Stimulated activated CD4-positive, alpha-beta T cell treated with anti-CD3 and anti-CD28 coated beads, Interleukin-15, amount 100 ng/mL, for 1 hour (primary cell): ENCODE measurements at places on chromosomes 4 and X.

DNA sequence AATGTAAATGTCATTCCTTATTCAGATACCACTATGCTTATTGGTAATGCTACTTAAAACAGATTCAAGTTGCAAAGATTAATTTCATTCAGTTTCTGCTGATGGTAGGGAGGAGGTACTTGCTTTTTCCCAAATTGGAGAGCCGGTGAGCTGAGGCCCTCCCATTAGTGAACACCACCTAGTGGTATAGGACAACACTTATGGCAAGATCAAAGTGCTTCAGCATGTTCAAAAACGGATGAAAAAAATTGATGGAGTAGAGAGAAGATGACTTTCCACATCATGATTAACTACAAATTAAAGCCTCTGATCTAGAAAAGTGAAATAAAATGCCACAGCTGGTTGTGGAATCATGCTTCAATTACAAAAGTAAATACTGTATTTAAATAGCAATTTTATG is 112.9 kb downstream of the MBNL3 start:
- DNase-seq, result no peak

DNA sequence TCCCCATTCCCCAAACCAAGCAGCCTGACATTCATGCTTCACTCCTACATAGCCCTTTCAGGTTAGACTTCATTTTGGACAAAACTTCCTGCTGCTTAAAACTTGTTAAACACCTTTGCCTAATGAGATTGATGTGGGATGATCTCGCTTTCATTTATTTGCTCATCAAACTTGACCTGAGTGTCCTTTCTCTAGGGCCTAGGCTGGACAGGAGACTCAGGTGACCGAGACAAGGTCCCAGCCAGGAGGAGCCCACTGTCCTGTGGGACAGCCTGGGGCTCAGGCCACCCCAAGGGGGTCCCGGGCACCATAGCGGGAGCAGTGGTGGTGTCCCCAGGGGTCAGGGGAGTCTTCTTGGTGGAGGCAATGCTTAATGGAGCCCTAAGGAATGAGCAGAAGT is 23.7 kb upstream of the PSAPL1 start:
- DNase-seq, result no peak

DNA sequence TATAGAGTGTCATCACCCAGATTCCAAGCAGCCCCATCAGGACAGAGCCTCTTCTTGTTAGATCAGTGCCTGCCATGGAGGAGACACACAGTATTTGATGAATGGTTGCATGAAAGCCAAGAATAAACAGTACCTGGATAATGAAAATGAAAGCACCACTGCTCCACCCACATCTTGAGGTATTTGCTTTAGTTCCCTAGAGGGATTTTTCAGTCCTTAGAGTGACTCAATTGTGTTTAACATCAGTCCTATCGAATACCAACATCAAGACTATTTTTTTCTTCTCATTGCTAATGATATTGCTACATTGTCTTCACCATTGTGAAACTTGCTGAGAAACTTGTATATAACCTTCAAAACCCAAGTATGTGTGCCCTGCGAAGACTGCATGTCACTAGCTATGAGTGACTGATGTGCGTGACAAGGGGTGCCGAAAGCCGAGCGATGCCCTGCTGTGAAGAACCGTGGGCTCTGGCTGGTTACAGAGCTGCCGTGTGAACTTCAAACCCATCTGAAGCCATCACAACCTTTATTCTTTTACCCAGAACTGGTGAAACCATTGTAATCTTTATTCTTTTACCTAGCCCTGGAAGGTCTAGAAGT is 211.3 kb upstream of the FAT1 start:
- DNase-seq, result no peak

DNA sequence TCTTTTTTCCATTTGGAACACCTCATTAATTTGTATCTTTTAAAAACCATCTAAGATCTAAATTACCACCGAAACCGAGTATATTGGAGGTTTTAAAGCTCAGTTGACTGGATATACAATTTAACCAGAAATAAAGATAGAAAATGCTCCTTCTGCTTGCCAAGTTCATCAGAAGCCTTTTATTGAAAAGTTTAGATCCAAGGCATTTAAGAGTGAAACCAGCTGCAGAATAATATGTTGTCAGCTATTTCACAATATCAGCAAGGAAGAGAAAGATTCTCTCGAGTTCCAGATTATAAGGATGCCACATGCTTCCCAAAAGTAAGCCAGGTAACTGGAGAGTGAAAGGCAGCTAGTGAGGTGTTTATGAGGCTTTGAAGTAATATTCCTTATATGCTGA is 217.4 kb downstream of the DCTD start:
- DNase-seq, result no peak

DNA sequence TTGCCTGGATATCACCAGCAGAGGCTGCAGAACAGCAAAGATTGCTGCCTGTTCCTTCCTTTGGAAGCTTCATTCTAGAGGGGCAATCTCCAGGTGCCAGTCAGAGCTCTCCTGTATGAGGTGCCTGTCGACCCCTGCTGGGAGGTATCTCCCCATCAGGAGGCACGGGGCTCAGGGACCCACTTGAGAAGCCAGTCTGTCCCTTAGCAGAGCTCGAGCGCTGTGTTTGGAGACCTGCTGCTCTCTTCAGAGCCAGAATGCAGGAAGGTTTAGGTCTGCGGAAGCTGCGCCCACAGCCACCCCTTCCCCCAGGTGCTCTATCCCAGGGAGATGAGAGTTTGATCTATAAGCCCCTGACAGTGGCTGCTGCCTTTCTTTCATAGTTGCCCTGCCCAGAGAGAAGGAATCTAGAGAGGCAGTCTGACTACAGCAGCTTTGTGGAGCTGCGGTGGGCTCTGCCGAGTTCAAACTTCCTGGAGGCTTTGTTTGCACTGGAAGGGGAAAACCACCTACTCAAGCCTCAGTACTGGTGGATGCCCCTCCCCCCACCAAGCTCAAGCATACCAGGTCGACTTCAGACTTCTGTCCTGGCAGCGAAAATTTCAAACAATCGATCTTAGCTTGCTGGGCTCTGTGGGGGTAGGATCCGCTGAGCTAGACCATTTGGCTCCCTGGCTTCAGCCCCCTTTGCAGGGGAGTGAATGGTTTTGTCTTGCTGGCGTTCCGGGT is 57.9 kb downstream of the DKK2 start:
- no peak for DNase-seq

DNA sequence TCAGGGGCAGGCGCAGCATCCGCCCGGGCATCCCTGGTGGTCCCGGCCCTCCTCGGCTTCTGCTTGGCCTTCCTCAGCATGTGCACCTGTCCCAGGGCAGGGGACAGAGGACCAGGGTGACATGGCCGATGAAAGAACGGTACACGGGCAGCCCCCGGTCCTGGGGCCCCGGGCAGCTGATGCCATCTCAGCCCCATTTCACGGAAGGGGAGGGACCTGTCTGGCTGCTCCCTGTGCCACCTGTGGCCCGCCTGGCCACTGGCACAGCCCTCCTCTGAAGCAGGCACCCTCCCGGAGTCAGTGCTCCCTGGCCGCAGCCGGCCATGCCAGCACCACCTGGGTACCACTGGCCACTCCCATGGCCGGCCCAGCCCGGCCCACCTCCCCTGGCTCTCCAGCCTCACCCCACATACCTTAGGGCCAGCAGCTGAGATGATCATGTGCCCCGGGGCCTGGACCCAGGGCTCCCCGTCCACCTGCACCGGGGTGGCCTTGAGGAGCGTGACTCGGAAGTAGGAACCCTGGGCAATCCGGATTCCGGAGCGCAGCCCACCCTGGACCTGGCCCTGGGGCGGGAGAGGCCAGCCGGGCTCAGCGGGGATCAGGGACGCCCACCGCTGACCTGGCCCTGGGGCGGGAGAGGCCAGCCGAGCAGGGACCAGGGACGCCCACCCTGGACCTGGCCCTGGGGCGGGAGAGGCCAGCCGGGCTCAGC is 12.6 kb downstream of the DGKQ start:
- no peak for DNase-seq

DNA sequence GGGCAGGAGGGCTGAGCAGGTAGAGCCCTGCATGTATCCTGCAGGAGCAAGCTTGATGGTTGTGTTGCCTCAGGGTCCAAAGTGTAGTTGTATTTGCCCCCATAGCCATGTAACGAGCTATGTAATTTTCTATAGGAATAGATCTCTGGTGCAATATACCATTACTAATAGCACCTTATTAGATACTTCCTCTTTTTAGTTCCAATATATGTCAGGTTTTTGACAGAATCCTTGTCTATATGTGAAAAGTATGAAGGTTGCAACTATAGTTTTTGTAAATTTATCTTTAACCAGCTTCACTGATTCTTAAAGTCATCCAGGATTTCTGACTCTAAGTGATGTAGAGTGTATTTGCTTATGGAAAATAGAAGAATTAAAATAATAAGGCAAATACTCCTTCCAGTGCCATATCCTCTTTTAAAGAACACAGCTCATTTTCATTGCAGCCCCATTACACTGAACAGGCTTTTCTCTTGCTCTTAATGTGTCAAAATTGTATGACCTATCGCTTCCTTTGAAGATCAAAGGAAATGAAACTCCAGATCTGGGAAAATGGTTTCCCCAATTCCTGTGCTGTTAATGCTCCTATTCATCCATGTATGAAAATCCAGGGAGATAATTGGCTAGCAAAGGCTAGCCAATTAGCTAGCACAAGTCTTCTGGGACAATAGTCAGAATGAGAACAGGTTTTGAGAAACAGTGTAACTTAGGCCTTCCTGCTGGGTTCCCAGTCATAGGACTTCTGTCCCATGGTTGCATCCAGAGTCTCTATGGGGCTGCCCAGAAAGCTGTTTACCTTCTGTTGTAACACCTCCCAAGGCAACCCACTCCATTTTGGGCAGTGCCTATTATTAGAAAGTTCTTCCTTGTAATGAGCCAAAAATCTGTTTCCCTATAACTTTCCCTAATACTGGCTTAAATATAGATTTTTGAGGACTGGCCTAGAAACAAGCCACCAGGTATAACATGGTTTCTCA is 90.6 kb downstream of the TSPAN7 start:
- no peak for DNase-seq

DNA sequence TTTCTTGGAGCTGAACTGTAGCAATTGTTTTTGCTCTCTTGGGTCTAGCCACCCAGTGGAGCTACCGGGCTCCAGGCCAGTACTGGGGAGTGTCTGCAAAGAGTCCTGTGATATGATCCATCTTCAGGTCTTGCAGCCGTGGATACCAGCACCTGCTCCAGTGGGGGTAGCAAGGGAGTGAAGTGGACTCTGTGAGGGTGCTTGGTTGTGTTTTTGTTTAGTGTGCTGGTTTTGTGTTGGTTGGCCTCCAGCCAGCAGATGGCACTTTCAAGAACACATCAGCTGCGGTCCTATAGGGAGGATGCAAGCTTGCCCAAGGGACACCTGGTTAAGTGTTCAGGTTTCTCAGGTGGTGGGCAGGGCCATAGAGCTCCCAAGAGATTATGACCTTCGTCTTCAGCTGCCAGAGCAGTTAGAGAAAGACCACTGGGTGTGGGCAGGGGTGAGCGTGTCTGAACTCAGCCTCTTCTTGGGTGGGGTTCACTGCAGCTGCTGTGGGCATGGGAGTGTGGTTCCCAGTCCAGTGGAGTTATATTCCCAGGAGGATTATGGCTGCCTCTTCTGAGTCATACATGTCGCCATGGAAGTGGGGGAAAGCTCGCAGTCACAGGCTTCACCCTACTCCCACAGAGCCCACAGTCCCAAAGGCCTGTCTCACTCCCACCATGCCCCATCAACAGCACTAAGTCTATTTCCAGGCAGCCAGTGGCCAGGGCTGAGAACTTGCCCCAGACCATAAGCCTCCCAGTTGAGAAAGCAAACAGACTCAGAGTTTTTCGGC is 811.6 kb downstream of the GLUD2 start:
- no peak for DNase-seq

- no peak for DNase-seq
Observed at GRCh38 chr4:25020236-25020635, 10.5 kb downstream of the LGI2 start.

- DNase-seq, result no peak
Observed at GRCh38 chr4:122665161-122665929, 44.5 kb upstream of the IL21 start.

- no peak for DNase-seq
Observed at GRCh38 chr4:185920691-185921260, 108.8 kb upstream of the SORBS2 start.

DNA sequence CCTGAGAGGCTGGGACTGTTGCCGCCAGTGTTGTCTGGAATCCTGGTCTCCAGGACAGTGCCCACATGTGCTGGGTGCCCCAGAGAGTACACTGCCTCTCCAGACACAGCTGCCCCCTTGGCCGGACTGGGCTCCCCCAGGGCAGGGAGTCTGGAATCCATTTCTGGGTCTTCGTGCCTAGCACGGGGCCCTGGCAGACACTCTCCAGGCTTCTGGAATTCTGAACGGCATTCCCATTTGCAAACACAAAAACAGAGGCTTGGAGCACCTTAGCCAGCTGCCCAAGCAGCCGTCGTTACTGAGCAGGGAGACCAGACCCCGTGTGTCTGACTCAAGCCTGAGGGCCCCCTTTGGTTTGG is 20.8 kb downstream of the HMX1 start:
- no peak for DNase-seq

DNA sequence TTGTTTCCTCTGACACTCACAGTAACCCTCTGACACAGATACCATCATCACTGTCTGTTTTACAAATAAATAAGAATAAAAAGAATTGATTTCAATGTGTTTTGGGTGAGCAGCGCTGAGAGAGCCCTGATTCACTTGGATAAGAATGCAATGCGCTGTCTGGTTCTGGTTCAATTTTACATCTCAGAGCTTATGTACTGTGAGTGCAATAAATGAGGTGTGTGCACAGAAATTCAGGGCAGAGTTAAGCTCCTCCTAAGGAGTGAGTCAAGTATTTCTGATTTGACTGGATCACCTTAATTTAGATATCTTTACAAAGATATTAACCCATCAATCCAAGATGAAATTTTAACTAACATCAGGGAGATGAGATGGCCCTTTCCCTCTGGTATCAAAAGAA is 11.2 kb downstream of the FAM9C start:
- DNase-seq, result no peak

GRCh38 chr4:31655328-31655727 is 935.2 kb downstream of the PCDH7 start:
- no peak for DNase-seq

DNA sequence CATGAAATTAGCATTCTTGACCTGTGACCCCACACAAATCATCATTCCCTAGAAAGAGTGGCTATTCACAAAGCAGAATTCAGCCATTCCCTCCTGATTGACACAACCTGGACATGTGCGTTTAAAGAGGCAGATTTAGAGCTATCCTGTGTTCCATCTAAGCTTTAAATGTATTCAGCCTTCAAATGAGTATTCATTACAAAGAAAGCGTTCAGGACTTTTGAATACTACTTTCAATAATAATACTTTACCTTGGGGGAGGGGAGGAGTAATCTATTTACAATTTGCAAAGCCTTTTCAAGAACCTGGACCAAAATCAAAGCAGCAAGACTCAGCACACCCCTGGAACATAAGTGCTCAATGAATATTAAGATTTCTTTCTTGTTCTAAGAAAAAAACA is 22.5 kb upstream of the GPC4 start:
- no peak for DNase-seq

DNA sequence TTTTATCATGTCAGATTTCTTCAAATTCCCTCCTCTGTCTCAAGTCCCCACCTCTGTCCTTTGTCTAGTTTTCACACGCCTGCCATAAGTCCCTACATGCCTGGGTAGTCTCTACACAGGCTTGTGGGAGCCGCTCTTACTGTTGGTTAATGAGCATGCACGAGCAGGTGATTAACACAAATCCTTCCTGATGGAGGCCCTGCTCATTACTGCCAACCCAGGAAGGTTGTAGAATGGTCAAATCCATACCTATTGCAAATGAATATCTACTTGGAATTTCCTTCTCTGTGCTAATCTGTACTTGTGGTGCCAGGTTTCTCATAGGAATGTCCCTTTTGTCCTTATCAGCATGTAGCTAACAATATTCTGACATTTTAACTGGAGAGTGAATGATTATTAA is 208.4 kb upstream of the HDX start:
- DNase-seq, result no peak
